ENCODE measurements at places on chromosomes 3 and 15. TPM values are rescaled to one million over a fixed set of nuclear protein-coding genes. Genes with fewer than 3 reads are reported as not detected.

DNA sequence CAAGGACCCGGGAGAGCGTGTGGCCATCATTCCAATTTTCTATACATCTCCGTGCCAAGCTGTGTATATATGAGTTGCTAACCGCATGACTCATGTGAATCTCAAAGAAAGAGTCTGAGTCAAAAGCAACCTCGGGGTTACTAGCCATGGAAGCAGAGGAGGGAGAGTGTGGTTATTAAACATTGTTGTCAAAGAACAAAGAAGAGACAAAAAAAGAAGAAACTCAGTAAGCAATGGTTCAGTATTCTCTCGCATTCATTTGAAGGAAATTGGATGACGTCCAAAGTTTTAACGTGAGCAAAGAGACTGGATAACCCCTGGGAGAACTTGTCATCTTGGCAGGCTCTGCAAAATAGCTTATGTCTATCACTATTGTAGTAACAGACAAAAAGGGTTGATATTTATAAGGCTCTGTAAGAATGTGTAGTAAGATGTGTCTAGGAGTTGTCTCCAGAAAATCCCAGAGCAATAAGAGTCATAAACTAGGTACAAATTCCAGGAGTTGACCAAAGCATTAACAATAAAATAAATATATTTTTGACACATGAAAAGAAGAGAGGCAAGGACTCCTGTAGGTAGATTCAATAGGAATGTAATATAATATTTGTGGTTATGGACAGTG lies 52.8 kb upstream of the GRM7 start:
- no peak for DNase-seq

GRCh38 chr15:100249096-100249815 lies 92.5 kb downstream of the ADAMTS17 start:
- DNase-seq, result no peak

GRCh38 chr3:35012214-35012613 lies 627.1 kb upstream of the ARPP21 start:
- no peak for DNase-seq

DNA sequence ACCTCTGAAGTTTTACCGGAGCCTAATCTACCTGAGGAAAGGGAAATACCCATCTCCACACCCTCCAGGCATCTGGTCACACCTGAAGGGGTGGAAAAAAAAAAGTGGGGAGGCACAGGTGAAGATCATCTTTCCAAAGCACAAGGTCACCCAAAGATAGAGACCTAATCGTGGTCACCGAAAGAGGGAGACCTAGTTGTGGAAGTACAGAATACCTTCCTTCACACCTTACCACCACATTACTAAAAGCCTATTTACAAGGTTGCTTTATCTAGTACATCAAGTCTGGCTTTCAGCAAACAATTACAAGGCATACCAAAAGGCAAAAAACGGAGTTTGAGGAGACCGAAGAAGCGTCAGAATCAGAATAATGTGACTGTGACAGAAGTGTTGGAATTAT lies 110.0 kb upstream of the ARPP21 start:
- no peak for DNase-seq

The PPP1R14D gene
- total RNA-seq, result not detected

The ZDHHC23 gene
- total RNA-seq, result 0.32 TPM

The RBP2 gene
- not detected for total RNA-seq

The SEMA6D gene
- 3.0 TPM for total RNA-seq

The ROBO2 gene
- total RNA-seq, result 6.1 TPM

Measured in fibroblast of villous mesenchyme (primary cell).